Umbilical cord (tissue), 2 donors: ENCODE measurements at places on chromosomes 1 and 21.

DNA sequence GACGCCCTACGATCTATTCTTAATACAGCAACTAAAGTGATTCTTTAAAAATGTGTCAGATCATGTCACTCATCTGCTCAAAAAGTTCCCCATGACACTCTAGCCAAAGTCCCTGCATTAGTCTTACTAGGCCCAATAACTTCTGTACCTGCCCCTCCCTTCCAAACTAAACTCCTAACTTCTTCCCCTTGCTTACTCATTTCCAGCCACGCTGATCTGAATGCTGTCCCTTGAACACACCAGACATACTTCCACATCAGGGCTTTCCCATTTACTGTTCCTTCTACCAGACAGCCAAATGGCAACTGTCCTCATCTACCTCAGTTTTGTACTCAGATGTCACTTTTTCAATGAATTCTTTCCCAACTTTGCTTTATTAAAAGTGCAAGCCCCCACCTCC is 1.2 kb downstream of the PPT1 start:
- no peak for DNase-seq

GRCh38 chr1:212484701-212485570 is 52.2 kb downstream of the NENF start:
- no peak for DNase-seq

DNA sequence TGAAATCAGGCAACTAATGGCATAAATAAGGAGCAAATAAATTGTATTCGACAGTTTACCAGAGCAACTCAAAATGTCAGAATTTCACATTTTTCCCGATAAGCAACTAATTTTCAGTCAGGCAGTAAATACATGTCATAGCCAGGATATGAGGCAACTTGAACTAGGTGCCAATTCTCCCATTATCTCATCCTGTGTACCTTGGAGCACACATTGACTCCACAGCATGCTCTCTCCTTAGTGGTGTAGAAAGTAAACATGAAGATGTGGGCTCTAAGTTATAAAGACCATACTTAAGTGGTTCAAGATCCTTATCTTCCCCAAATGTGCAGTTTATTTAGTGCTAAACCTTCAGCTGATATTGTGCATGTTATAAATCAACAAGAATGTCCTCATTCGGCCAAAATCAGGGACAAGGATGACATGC is 197.8 kb downstream of the VAV3 start:
- DNase-seq, result no peak

- DNase-seq, result no peak
Observed at GRCh38 chr1:240927821-240928220, 315.9 kb upstream of the GREM2 start.

DNA sequence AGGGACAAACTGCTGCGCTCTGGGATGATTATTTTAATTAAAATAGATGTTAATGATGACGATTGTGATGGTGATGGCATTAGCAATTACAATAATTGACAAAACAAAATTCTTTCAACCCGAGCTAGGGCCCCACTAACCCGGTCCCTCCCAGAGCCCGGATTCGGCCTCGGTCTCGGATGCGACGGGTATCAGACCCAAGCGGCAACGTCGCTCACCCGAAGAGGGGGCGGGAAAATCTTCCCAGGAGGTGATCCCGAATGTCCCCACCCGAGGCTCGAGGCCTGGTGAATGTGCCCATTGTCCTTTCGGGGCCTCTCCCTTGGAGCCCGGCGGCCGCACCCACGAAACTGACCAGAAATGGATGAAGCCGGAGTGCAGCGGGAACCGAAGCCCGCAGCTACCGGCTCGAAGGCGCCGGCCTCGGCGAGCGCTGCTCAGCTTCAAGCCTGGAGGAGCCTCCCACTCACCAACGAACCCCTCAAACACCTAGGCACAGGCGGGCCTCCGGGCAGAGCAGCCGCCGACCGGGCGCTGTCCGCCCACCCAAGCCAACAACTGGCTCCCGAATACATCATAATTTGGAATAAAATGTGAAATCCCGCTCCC is 1.2 kb downstream of the TAL1 start:
- no peak for DNase-seq

DNA sequence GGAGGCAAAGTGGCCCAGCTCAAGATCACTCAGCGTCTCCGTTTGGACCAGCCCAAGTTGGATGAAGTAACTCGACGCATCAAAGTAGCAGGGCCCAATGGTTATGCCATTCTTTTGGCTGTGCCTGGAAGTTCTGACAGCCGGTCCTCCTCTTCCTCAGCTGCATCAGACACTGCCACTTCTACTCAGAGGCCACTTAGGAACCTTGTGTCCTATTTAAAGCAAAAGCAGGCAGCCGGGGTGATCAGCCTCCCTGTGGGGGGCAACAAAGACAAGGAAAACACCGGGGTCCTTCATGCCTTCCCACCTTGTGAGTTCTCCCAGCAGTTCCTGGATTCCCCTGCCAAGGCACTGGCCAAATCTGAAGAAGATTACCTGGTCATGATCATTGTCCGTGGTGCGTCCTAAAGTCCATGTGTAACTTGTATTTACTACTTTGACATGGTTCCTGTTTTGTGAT is 2.7 kb downstream of the RBM15 start:
- no peak for DNase-seq

- no peak for DNase-seq
Observed at GRCh38 chr1:201666102-201666501, 127.2 kb downstream of the NAV1 start.

- DNase-seq, result no peak
Observed at GRCh38 chr1:3892748-3893147, 7.3 kb downstream of the C1orf174 start.

- DNase-seq, result no peak
Observed at GRCh38 chr1:20652300-20652699, 8.9 kb downstream of the DDOST start.

- peak; percentile 78 for DNase-seq
Observed at GRCh38 chr21:26061437-26061836, 109.1 kb downstream of the APP start.

GRCh38 chr1:234702342-234703000 is 92.5 kb upstream of the IRF2BP2 start:
- DNase-seq, result peak; percentile 2
